ENCODE measurements at places on chromosomes 5 and 9.
A peak's percentile ranks its signal among the peaks of the same experiment; 100 is the strongest.

DNA sequence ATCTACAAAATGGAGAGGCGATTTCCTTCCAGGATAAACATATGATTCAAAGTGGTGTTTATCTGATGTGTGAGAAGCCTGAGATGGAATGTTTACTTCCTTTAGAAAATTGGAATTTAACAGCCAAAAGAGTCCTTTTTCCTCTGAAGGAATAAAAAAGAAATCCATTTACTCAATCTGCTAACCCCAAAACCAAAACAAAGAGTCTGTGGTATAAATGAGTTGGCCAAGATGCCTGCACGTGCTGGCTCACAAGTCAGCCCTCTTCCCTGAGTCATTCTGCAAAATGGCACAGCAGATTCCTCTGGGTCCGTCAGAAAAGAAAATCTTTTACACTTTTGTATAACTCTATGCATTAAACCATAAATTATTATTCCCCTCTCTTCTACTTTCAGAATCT, 60.8 kb downstream of the EBF1 start:
- DNase-seq: no peak

GRCh38 chr9:90420768-90421513, 221.7 kb downstream of the DIRAS2 start:
- DNase-seq: peak; percentile 30

- peak; percentile 40 for DNase-seq
Measured at GRCh38 chr9:89687188-89687587, 82.4 kb downstream of the GADD45G start.

DNA sequence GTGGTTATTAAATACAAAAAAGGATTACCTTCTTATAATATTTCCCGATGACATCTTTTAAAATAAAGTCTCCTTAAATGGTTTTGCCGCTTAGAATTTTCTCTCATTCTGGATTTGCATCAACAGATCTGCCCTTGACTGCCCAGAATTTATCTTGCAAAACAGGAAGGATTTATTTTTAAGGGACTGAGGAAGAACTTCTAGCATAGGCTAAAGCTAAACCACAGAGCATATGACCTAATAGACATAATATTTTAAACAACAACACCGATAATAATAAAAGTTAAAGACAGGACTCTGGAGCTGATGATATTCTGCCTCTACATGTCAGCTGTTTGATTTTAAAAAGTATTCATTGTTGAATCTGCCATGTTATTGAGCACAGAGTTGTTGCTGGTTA, 145.3 kb upstream of the ADCY2 start:
- no peak for DNase-seq

GRCh38 chr5:77963795-77964194, 187.7 kb upstream of the TBCA start:
- DNase-seq: no peak

DNA sequence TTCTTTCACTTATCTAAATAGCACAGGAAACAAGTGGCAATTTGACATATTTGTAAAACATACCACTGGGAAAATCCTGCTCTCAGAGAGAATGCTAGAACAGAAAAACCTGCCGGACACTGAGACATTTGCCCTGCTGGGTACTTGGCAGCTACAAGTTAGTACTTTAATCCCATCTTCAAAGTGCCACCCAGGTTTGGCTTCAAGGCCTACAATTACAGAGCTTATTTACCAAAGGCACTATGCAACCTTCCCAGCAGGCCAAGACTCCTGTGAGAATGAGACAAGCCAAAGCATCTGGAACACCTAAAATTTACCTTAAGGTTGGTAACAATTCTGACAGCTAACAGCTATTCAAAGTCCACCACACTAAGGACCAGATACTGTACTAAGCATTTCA, 78.3 kb downstream of the TSSK1B start:
- no peak for DNase-seq

- DNase-seq: no peak
Measured at GRCh38 chr9:134326724-134327601, 708 bp downstream of the RXRA start.

DNA sequence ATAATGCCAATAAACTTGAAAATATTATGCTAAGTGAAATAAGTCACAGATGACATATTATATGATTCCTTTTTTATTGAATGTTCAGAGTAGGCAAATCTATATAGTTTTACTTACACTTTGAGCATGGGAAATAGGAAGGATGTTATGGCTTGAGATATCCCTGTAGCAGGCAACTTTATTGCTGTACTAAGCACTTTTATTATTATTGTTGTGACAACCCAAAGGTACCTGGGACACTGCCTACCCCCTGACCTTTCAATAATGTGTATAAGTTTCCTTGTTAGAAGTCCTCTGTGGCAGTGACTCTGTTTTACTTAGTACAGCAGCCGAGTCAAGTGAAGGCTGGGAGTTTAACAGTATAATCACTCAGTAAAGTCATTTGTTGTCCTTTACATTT, 39.9 kb downstream of the SHOC1 start:
- no peak for DNase-seq

GRCh38 chr9:72674961-72675360, 153.6 kb downstream of the TMC1 start:
- DNase-seq: no peak

DNA sequence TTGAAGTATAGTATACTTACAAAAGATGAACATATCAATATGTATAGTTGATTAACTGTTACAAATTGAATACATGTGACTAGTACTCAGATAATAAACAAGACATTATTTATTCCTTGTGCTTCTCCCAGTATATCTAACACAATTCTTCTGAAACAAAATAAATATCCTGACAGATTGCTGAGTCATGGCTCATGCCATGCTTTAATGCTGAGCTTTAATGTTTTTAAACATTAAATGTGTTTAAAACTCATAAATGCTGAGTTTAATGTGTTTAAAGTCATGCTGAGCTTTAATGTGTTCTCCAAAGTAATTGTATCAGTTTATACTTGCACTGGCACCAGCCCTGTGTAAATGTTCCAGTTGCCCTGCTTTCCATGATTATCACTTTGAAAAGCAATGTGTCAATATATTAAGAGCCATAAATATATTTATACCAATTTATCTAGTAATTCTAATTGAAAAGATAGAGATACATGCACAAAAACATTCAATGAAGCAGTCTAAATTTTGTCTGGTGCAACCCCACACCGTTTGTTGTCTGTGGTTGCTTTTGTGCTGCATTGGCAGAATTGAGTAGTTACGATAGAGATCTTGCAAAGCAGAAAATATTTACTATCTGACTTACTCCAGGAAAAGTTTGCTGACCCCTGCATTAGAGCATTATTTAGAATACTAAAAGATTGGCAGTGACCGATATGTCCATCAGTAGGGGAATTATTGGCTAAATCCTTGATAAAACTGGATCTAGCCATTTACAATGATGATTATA, 15.7 kb downstream of the KIAA1958 start:
- DNase-seq: no peak

GRCh38 chr5:159133041-159133741, 33.5 kb upstream of the EBF1 start:
- no peak for DNase-seq

DNA sequence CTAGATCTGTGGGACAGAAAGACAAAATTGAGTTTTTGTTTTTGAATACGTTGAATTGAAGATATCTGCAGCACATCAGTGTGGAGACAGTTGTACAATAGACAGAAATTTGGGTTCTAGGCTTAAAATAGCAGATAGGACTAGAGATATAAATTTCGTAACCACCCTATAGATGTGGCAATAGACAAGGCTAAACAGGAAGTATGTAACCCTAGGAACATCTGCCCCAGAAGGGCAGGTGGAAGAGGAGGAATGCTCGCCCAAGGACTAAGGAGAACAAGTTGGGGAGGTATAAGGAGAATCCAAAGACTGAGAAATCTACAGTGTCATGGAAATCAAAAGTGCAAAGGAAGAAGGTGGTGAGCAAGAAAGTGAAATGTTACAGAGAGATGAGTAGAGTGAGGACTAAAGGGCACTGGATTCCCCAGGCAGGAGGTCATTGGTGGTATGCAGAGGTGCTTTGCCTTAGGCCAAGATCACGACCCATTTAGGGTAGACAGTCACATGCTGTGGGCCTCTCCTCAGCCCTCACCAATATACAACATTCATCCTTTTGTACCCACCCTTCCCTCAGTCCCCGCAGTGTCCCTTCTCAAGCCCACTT, 109.1 kb upstream of the ELL2 start:
- DNase-seq: no peak

GRCh38 chr5:102222772-102223171, 73.3 kb downstream of the SLCO4C1 start:
- no peak for DNase-seq

GRCh38 chr5:125372694-125373631, 626.5 kb upstream of the ZNF608 start:
- peak; percentile 32 for DNase-seq

GRCh38 chr9:86481466-86481865, 127.3 kb upstream of the TUT7 start:
- DNase-seq: no peak

DNA sequence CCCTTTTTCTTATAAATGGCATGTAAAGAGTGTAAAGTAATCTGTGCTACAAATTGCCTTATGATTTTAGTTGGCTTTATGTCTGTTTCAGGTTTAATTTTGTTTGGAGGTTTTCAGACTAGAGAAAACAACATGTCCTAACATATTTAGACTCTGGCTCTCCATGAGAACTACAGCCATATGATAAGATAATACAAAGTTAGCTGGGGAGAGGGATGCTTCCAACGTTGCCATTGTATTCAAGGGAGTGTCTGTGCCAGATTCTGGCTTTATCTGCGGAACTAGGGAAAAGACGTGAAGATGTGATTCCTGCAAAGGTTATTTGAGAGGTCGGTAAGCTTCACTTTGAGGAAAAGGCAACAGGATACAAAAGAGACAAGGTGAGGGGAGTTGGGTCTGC, 140.0 kb upstream of the OTULINL start:
- DNase-seq: no peak

- no peak for DNase-seq
Measured at GRCh38 chr5:176809544-176810080, 747 bp upstream of the UNC5A start.

GRCh38 chr9:14907360-14907685, 2.9 kb downstream of the FREM1 start:
- DNase-seq: no peak

- no peak for DNase-seq
Measured at GRCh38 chr5:80799041-80799440, 144.3 kb upstream of the DHFR start.

- no peak for DNase-seq
Measured at GRCh38 chr5:68268101-68268851, 52.7 kb downstream of the PIK3R1 start.

GRCh38 chr5:33457126-33457525, 16.4 kb downstream of the TARS1 start:
- DNase-seq: no peak

DNA sequence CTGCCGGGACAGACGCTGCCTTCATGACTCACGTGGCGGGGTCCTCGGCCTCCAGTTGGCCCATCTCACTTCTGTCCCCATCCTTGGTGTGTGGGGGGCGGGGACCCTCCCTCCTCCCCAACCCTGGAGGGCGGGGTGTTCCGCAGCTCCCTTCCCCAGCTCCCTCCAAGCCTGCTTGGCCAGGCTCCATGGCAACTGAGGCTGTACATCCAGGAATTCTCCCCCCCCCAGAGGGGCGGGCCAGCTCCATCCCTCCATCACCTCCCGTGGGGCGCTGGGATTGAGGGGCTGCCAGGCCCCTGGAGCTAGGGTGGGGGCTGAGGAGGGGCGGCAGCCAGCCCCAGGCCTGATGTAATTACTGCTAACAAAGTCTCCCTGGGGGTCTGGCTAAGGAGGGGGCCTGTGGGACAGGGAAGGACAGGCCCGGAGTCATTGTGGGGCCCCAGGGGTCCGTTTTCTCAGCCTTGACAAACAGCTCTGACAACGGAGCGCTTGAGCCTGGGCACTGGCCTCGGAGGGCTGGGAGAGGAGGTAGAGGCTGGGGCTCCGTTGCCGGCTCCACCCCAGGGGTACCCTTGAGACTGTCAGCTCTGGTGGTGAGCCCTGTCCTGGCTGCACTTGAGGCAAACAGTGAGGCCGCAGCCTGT, 8.0 kb downstream of the DIPK1B start:
- DNase-seq: no peak

DNA sequence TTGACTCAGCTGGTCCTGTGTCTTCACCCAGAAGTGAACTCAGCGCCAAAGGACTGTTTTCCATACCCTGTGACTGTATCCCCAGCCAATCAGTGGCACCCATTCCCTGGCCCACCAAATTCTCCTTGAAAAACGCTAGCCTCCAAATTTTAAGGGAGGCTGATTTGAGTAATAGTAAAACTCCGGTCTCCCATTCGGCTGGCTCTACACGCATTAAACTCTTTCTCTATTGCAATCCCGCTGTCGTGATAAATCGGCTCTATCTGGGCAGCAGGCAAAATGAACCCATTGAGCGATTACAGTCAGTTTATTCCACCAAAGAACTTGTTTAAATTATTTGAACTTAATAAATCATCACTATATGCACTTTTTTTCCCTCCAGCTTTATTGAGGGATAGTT, 55.9 kb upstream of the PPP1R26 start:
- no peak for DNase-seq

DNA sequence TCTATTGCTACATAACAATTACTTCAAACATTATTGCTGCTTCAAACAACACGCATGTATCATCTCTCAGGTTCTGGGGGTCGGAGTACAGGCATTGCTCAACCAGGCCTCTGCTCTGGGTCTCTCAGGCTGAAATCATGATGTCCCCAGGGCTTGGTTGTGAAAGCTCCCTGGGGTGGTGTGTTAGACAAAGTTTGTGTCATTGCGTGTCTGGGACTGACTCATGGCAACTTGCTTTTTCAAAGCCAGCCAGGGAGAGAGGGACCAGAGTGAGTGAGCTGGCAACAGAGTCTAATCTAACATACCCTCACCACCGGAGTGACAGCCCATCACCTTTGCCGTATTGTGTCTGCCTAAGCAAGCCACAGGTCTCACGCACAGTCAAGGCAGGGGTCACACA, 259.2 kb upstream of the NFIL3 start:
- DNase-seq: no peak

DNA sequence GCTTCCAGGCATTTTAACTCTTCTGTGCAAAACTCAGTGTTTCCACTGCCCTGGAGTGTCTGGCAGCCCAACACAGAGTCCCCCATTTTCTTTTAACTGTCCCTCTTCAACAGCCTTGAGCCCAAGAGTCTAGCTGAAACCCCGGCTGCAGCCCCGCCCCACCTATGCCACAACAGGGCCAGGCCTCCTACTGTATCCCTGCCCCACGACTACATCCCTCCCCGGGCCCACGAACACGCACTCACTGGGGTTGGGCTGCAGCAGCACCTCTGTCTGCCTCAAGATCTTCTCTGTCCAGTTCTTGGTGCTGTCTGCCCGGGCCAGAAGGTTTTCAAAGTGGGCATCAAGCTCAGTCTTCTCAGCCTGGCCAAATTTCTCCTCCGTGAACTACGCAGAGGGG, 6.1 kb downstream of the SH3GLB2 start:
- no peak for DNase-seq

DNA sequence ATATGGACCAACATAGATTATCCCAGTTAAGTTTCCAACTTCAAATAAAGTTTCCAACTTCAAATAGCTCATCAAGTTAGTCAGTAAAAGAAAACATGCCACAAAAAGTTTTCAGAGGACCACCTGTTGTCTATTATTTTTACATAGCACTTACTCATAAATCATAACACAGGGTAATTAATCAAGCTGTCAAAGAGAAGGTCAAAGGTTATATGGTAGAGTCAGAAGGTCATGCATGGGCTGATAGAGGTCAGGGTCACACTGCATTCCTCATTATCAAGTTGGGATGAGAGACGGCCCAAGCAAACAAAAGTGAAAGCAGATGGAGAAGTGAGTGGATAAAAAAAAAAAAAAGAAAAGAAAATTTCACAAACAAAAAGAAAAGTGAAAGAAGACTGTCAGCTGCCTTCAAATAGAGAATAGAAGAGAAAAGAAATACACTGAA, 145.5 kb upstream of the POU5F2 start:
- no peak for DNase-seq
